ENCODE measurements at places on chromosomes 2 and 18.
A peak's percentile ranks its signal among the peaks of the same experiment; 100 is the strongest.

DNA sequence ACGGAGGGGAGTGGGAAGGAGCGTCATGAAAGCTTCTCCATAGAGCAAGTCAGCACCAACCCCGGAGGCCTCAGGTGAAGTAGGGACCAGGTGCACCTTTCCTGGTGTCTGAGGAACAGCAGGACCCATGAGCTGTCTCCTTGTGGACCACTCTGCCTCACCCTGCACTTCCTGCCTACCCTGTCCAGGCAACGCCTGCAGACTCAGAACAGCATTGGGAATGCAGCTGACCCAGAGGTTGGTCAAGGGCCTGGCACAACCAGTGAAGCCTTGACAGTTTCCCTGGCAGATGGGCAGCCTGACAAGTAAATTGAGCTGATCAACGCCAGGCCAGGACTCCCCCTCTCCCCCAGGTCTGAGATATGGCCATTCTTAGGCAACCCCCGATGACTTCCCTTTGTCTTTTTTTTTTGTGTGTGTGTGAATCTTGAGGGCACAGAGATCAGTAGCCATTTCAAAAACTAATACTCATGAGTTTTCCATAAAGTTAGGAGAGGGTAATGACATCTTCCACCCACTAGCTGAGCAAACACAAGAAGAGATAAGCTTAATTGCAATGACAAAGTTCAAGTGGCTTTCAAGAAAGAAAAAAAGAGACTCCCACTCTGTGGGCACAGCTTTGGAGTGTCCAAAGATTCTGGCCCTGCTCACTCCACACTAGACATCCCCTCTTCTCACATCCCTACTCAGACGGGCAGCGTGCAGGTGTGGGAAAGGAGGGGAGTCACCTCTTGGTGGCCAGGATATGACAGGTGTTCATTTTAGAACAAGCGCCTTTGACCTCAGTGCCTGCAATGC lies 3.5 kb upstream of the FABP1 start:
- no peak for DNase-seq

DNA sequence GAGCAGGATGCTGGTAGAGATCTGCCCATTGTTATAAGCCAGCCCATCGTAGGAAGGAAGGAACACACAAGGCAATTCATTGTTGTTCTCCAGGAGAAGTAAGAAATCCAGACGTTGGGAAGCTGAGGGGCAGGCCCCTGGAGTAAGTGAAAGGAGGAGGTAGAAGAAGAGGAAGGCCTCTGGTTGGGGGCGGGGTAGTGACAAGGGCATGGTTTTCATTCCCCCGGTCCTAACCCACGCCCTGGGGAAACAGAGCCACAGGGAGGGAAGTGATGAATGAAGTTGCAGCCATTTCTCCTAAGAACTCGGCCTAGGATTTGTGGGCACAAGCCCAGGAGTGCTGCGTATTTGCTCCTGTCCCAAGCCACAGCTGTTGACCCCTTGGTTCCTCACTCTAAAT lies 18.0 kb downstream of the LBH start:
- no peak for DNase-seq

GRCh38 chr2:228614741-228615140 lies 433.3 kb upstream of the SPHKAP start:
- no peak for DNase-seq

- no peak for DNase-seq
These were observed 384.3 kb upstream of the LYPD1 start for GRCh38 chr2:133054297-133054696.

DNA sequence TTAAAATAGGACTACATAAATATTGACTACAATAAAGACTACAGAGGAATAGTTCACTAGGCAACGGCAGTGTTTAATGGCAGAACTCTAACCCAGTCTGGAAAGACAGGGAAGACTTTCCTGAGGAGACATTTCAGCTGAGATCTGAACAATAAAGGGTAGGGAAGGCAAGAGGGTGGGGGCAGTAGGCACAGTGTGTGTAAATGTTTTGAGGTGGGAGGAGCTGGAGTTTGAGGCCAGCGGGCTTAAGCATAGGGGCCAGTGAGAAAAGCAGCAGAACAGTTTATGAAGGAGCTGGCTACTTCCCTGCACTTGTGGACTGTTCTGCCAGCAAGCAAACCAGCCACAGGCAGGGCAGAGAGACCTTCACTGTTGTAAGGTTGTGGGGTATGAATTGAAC lies 76.6 kb upstream of the UGP2 start:
- no peak for DNase-seq

- DNase-seq, result no peak
These were observed 142.7 kb downstream of the KLHL14 start for GRCh38 chr18:32629981-32630700.

- DNase-seq, result no peak
These were observed 57.1 kb upstream of the TWIST2 start for GRCh38 chr2:238790833-238791230.

GRCh38 chr18:34315591-34316352 lies 91.1 kb upstream of the NOL4 start:
- peak; percentile 77 for DNase-seq

Measured in NCI-H2029 treated with DMSO at 0.1 percent for 48 hours (cell line).